Right cardiac atrium (tissue), 5 donors: ENCODE measurements at places on chromosomes 6 and 20.

- no peak for DNase-seq
Measured at GRCh38 chr6:80579391-80580023, 473.0 kb downstream of the BCKDHB start.

DNA sequence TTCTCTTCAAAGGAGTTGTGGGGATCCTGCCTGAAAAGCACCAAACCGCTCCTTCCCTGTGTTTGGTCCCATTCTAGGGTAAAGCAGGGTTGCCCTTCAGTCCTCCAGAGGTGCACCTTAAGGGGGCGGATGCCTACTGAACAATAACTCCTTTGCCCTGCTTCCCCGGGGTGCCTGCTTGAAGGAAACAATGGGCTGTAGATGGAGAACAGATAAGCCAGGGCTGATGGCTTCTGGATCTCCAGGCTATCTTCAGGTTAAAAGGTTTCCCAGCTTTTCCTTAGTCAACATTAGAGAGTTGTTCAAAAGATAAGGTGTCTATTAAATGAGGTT lies 5.4 kb upstream of the PRDM1 start:
- DNase-seq, result no peak

DNA sequence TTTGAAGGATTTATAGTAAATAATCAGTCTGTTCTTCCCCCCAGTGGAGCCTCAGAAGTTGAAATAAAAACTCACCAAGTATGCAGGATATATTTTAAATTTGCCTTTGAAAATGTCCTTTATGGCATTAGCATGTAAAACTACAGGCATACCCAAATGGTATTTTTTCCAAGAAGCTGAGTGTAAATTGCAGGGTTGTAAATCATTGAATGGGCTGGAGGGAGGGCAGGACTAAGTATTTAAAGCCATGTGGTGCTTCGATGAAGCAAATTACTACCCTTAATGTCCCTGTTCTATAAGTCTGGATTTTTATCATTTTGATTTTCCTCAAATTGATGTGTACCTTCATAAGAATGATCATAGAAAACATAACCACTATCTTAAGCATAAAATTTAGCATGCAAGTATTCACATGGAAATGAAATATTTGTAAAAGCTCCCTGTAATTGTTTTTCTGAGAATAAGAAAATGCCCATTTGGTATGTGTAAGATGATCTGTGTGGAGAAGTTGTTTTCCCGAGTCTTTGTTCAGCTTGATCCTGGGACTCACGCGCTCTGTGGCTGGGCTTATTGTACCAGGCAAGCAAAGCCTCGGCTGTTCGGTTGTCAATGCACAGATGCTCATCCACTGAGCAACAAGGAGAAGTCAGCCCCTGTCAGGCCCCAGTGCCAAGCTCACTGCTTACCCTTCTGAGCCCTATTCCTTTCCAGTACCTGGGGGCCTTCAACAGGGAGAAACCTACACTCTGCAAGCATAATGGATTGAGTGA lies 66.7 kb downstream of the CD164 start:
- no peak for DNase-seq

- DNase-seq, result no peak
Measured at GRCh38 chr6:90065173-90065572, 170.9 kb downstream of the GJA10 start.

GRCh38 chr6:7785243-7786035 lies 59.5 kb downstream of the BMP6 start:
- no peak for DNase-seq

DNA sequence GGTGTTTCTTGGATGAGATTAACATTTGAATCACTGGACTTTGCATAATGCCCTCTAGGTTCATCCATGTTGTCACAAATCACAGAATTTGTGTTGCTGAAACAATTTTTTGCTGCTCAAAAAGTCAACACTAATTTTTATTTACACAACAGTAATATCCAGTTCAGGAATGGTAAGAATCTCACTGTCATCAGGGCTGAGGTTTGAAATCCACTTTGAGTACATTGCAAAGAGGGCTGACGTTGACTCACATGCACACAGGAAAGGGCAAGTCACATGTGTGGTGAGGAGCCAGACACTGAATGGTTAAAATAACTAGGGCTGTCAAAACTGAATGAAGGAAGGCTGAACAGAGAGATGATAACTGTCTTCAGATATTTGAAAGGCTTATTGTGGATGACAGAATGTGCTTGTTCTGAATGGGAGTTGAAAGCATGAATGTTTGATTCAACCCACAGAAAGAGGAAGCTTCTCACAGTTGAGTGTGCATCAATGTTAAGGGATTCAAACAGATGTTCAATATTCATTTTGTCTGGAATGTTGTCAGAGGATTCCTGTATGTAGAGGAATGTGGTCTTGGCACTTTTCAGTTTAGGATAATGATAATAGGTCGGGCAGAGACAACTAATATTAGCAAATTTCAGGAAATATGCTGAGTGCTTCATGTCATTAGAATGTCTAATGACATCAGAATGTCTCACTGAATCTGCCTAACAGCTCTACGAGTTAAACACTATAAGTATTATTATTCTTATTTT lies 3.6 kb upstream of the ADGRG6 start:
- no peak for DNase-seq

- DNase-seq, result no peak
Measured at GRCh38 chr6:19327661-19328060, 509.5 kb upstream of the ID4 start.

DNA sequence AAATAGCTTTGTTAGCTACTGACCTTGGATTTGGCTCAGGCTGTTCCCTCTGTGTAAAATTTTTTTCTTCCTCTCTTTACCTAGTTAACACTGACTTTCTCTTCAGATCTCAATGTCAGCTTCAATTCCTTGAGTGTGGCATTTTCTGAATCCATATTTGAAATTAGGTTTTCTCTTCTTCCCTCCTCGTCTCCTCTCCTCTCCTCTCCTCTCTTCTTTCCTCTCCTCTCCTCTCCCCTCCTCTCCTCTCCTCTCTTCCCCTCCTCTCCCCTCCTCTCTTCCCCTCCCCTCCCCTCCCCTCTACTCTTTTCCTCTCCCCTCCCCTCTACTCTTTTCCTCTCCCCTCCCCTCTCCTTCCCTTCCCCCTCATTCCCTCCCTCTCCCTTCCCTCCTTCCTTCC lies 453.3 kb downstream of the BMP2 start:
- DNase-seq, result no peak

GRCh38 chr6:31510007-31510406 lies 12.1 kb downstream of the MICB start:
- no peak for DNase-seq
